WTC11 (cell line): ENCODE measurements at places on chromosomes 1 and 21. TPM values are rescaled to one million over a fixed set of nuclear protein-coding genes. Genes with fewer than 3 reads are reported as not detected.

The TBX19 gene
- 1.2 to 1.3 TPM (median 1.2 TPM) in 3 replicates for total RNA-seq

The SPRR1B gene
- not detected in 3 replicates for total RNA-seq

The BOLA1 gene
- 15.3 to 19.5 TPM (median 15.4 TPM) in 3 replicates for total RNA-seq

The APOBEC4 gene
- not detected in 3 replicates for total RNA-seq

The FTCD gene
- 6.1 to 9.6 TPM (median 9.5 TPM) in 3 replicates for total RNA-seq
